CD4-positive, alpha-beta T cell (primary cell): ENCODE measurements at places on chromosomes 5 and 9. TPM values are rescaled to one million over a fixed set of nuclear protein-coding genes. Genes with fewer than 3 reads are reported as not detected.

Gene CAVIN4
- total RNA-seq: not detected

Gene FABP6
- total RNA-seq: not detected

Gene ISL1
- total RNA-seq: not detected

Gene TBC1D13
- total RNA-seq: 25.4 TPM

Gene RMND5B
- 13.8 TPM for total RNA-seq

Gene CATSPER3
- not detected for total RNA-seq

Gene SLC6A3
- not detected for total RNA-seq

Gene SLC6A19
- not detected for total RNA-seq

Gene OR1Q1
- total RNA-seq: not detected
